Dermis microvascular lymphatic vessel endothelial cell (primary cell): ENCODE measurements at places on chromosomes 5 and 9. TPM values are rescaled to one million over a fixed set of nuclear protein-coding genes. Genes with fewer than 3 reads are reported as not detected.

The PHF24 gene
- under 0.01 TPM in 1 of 2 replicates, not detected in the other for total RNA-seq

The MSMP gene
- 142 and 187 TPM in 2 replicates for total RNA-seq

The CCNI2 gene
- under 0.01 TPM in 2 replicates for total RNA-seq

The PCDHA6 gene
- total RNA-seq, result 0.25 TPM in 1 of 2 replicates, not detected in the other
